ENCODE measurements at places on chromosomes 7 and 10.

DNA sequence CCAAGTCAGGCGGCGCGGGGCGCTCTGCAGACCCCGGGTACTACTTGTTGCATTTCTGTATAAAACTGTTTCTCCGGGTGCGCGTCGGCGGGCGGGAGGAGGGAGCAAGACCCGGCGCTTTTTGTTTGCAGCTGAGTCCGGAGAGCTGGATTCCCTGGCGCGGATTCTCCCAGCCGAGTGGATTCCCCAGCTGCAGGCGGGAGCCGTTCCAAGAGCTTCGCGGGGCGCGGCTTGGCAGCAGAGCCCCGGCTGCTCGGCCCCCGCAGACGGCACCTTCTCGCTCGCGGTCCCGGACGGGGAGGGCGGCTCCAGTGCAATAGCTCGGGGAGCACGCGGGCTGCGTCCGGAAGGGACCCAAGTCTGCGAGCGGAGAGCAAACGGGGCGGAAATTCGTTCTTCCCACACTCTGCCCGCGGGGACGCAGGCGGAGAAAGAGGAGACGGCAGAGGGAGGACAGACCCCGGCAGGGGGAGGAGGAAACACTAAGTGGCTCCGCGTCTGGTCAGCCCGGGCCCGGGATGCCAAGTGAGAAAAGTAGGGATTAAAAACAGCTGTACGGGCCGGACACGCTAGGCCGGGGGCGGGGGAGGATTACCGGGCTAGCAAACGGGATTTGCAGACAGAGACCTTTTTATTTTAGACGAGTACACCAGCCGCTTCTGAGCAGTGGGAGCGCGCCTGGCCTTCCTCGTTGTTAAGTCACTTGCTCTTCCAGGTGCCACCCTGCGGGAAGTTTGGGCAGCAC is at the start of gene TRIL:
Gene TRIL, minus strand, starts transcription at position 96 of the 745 bp plus-strand sequence. CDS start 284 bp downstream, outside the sequence.
- peak; percentile 53 for ATAC-seq

DNA sequence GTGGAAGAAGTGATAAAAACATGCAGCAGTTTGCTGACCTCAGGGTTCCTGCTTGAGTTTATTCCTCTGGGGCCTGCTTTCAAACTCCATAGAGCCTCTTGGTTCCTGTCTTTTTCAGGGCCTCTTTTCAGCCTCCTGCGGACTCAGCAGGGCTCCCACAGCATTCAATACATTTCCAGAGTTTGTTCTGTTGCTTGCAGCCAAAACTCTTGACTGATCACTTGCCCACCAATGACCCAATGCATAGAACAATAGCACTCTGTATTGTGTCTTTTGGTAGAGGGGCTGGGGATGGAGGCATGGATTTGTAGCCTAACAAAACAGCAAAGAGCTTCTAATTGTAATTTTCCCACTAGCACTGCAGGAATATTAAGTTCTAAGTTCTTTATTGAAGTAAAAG is 50.8 kb upstream of the CREB5 start:
- no peak for ATAC-seq

DNA sequence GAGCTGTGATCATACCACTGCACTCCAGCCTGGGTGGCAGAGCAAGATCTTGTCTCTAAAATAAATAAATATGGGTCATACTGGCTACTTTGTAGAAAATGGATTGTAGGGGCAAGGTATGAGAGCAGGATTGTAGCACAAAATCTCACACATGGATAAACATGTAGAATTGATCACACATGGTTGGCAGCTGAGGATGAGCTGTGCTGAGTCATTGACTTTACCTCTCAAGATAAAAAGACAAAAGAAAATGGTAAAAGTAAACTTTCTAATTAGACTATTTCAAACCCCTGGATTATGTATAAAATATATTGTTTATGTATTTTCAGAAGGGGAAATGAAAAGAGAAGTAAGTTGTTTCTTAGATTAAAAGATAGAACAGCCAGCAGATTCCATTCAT is 69.3 kb downstream of the APBB1IP start:
- ATAC-seq, result no peak

DNA sequence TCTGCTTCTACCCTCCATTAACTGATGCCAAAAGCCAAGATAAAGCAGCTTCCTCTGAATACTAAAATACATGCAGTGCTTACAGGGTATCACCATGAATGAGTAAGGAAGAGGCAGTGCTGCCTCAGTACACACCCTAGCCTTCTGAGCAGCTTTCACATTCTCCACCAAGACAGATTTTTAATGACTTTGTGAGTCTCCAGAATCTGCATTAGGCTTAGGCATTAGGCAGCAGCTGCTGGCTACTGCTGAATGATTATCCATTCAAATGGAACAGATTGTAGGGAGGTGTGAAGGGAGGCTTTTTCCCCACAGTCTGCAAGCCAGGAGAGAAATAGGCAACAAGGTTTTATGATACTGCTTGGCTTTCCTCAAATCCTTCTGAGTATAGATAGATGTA is 1226.7 kb upstream of the LRRN3 start:
- peak; percentile 66 for ATAC-seq

DNA sequence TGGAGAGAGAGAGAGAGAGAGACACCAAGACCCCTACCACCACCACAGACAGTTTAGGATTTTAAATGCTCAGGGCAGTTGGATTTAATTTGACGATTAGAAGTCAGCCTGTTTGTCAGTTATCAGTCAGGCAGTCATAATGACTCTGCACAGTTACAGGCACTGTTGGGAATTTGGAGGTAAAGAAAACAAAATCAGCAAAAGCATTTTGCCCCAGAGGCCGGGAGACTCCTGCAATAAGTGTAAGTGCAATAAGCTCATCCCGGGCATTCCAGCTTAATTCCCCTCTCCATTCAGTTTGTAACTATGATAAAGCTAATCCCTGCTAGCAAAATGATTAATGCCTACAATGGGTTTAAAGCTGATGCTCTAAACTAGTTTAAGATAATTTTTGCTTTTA is 13.5 kb downstream of the SEMA3C start:
- ATAC-seq, result peak; percentile 35

GRCh38 chr10:11215471-11215870 is 197.8 kb downstream of the CELF2 start:
- ATAC-seq, result no peak

DNA sequence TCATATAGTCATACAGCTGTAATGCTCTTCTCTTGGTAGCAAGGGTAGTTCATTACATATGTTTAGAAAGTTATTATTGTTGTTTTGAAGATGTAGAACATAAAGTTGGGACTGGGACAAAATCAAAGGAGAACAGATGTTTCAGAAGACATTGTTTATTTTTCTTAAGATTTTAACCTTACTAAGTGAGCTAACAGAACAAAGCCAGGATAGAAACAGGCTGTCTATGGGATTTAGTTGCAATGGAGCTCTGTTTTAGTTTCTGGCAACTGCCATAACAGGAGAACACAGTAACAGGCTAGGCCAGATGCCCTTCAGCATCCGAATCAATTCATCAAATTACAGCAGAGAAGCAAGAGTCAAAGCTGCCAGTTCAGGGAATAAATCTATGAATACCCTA is 382.4 kb downstream of the ARL4A start:
- ATAC-seq, result no peak

GRCh38 chr7:150897502-150898474 is 45.5 kb downstream of the AOC1 start:
- peak; percentile 55 for ATAC-seq

DNA sequence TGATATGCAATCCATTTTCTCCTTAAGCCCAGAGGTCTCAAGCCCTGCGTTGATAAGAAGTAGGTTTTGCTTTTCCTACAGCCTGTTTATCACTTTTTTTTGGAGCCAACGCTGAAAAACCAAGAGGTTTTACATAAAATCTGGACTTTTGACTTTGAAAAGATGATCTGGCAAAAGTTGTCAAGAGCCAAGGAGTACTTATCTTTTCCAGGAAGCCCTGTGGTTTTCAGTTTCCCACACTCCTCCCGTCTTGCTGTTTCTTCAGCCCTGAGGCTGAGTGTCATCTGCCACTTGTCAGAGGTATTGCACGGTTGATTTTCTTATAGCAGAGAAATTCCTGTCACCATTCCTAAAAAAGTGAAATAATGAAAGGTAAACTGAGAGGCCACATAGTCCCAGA is 108.7 kb downstream of the TYW1 start:
- peak; percentile 48 for ATAC-seq

DNA sequence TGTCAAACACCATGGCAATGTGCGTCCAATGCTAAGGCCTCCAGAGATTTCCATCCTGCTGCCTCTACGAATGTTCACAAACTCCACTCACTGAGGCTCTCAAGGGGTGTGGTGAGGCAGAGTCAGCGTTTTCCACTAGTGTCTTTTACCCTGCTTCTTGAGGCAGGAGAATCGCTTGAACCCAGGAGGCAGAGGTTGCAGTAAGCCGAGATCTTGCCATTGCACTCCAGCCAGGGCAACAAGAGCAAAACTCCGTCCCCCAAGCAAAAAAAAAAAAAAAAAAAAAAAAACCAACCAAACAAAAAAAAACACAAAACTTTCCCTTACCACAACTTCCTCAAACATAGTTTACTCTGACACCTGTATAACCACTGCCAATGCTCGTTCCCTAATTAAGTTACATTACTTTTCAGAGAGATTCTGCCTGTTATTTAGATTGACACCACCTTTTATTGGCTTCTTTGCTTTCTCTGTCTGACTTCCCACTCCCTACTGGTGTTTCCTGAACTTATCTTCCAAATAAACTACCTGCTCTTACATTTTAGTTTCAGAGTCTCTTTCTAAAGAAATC is 102.1 kb upstream of the ZNF746 start:
- ATAC-seq, result no peak

DNA sequence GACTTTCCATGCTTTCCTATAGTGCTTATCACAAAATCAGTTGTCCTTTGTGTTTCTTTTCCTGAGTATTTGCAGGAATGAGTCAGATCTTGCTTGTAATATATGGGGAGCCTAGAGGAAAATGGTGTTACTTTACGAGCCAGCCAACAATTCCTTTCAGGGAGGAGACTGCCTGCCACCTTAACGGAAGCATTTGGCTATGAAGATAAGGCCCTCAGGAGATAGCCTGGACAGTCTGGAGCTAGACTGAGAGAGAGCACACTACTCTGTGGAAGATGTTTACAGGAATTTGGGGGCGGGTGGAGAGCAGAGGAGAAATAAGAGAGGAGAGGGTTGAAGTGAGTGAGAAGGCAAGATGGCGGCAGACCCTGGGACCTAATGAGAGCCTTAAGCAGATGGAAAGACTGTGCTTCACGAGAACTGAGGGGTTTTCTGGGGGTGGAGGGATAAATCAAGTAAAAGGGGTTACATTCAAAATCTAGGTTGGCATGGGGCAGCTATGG is 126.3 kb downstream of the SNX10 start:
- ATAC-seq, result no peak

GRCh38 chr7:127137146-127137545 is 115.6 kb downstream of the GRM8 start:
- no peak for ATAC-seq

- ATAC-seq, result no peak
Observed at GRCh38 chr7:128164061-128164954, 76.8 kb upstream of the LEP start.

GRCh38 chr7:80643336-80643915 is 5.0 kb downstream of the CD36 start:
- ATAC-seq, result no peak

GRCh38 chr10:96756111-96756903 is 36.0 kb upstream of the PIK3AP1 start:
- no peak for ATAC-seq

DNA sequence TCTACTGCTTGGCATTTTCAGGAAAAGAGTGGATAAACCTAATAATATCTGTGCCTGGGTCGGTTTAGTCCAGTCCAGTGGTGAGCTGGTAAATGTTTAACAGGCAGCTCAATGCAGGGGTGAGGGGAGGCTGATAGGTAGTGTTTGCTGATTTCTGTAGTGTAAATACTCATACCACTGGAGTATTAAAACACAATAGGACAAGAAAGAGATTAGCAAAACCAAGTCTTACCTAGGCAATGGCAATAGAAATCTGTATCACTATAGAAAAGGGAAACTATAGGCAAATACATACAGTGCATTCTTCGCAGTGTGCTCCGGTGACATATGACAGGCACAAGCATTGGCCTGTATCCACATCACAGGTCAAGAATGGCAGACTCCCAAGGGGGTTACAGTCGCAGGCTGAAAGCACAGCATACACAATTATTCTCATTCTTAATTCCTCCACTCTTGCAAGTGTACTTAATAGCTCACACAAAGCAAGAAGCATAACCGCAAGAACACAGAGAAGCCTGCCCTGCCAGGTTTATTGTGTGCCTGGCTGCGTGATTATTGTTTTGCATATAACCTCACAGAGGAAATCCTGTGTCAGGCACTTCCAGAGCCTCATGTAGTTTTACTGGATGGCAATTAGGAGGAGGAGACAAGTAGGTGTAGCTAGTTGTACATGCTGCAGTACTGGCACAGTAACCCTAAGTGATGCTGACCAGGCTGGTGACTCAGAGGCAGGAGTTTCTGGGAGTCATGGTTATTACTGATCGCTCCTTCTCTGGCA is 35.0 kb downstream of the LAMB4 start:
- ATAC-seq, result peak; percentile 95

DNA sequence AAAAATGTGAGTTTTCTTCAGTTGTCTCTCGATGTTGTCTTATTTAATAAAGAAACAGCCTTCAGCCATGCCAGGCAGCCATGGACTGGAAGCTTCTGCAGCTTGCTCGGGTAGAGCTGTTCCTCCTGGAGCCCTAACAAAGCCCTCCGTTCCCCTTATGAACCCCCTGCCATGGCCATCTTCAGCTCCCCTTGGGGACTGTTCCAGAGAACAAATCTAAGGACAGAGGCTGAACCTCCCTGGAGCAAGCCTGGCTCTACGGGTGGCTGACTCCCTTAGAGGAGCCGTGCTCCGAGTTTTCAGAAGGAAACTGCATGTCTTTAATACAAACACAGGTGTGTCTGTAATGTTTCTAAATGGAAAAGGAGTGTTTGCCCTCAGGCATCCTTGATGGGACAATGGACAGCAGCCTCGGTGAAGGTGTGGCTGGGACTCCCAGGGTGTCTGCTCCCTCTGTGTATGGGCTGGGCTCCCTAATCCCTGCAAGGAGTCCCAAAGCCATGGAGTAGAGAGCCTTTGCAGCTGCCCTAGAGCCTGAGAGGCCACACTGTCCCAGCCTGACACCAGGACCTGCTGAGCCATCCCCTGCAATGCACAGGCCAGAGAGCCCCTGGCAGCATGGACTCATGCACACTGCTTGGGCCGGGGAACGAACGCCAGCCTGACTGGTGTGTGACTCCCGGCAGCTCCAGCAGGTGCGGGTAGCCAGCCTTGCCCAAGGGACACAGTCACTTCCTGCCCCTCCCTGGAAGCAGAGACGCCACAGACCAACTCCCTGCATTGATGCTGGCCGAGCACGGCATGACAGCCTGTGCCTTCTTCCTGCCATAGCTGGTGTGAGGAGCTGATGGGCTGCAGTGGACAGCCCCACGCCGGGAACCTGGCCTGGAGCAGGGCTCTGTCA is 381.8 kb downstream of the TCERG1L start:
- no peak for ATAC-seq
